ENCODE measurements at places on chromosomes 11 and 22. TPM values are rescaled to one million over a fixed set of nuclear protein-coding genes. Genes with fewer than 3 reads are reported as not detected.
A peak's percentile ranks its signal among the peaks of the same experiment; 100 is the strongest.

CECR2 gene
- not detected for total RNA-seq

SCN3B gene
- under 0.01 TPM for total RNA-seq

ELMOD1 gene
- total RNA-seq = 0.18 TPM

GRCh38 chr11:119484741-119485605, 62.0 kb upstream of the THY1 start:
- H3K36me3 ChIP-seq = no peaks in the 10 kb centered on the region
- H3K27me3 ChIP-seq = peaks cover 66% of the 10 kb centered on the region
- no peak for DNase-seq

DNA sequence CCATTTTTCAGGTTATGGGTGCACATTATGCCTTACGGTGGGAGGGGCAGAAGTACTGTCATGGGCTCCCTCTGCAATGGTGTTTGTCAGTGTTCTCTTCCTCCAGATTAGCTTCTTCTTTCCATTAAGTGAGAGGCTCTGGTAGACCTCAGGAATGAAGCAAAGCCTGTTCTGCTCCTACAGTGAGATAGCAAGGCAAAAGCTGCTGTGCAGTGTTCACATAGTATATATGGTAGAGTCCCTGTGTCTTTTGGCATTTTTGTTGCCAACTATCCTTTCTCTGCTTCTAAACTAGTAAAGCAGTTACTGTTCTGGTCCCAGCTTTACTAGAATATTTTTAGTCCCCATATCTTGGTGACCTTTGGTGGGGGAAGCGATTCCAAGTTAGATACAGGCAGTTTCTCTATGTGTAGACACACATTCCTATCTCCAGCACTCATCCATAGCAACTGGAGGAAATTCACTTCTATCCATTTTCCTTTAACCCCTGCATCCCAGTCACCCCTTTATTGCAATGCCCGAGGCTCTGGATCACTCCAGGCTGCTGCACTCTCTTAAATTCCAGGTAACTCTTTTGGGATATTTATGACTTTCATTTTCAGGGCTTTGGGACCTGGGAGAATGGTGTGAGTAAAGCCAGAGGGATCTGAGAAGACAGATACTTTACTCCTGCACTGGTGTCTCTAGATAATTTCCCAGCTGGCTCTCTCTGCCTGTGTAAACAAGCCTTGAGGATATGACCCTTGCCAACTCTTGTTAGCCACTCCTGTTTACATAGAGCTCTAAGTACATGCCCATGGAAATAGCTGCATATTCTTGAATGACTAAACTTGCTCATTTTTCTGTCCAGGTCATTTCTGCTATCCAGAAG, 3.9 kb upstream of the TRIM34 start:
- H3K27ac ChIP-seq = peak overlapping the region; percentile 86
- no peaks in the 10 kb centered on the region for H3K36me3 ChIP-seq
- no peaks in the 10 kb centered on the region for H3K27me3 ChIP-seq
- peak overlapping the region; percentile 15 for H3K4me3 ChIP-seq

Measured in IMR-90 (cell line).